ENCODE measurements at places on chromosomes 16 and 17.

GRCh38 chr16:66857437-66857836, 13.2 kb downstream of the CA7 start:
- no peak for DNase-seq

DNA sequence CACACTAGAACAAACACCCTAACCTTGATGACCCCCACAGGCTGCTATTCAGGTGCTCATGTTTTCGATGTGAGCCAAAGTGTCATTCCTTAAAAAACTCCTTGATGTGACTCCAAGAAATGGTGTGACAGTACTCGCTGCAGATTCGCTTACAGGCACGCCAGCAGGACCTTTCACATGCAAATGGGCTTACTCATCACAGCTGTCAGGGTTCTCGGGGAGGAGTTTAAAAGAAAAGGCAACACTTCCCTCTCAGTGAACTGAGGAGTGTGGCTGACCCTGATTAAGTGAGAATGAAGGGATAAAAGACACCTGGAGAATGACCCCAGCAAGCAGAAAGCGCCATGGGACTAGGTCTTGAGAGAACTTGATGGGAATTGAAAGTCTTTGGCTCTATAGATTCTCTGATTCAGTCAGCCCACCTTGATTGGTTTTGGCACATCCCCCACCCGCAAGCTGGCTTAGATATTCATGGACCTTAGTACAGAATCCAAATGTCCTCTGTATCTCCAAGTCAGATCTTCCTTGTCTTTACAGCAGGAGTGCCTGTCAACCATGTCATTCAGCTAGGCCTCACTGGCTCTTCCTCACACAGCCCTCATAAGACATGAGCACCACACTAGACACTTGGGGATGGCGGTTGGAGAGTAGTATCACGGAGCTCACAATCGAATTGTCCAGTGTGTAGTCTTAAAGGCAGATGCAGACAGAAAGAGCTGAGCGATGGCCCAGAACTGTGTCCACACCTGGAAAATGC, 82.6 kb downstream of the HIC1 start:
- no peak for DNase-seq

- no peak for DNase-seq
Measured at GRCh38 chr17:76268015-76268749, 3.0 kb downstream of the UBALD2 start.

DNA sequence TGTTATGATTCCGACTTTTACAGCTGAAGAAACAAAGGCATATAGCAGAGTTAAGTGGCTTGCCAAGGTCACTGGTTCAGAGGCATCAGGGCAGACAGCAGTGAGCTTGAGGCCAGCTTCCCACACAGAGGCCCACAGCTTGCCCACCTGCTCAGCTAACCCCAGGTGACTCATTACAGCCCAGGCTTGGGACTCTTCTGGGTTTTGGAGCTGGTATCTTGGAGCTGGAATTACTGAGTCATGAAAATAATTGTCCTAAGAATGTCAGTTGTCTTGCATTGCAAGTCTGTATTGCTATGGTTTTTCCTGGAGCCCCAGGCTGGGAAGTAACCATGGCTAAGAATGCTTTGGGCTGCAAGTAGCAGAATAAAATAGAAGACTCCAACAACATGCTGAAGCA, 32.4 kb upstream of the IRX3 start:
- DNase-seq = no peak

- no peak for DNase-seq
Measured at GRCh38 chr16:57530104-57530521, 6.3 kb downstream of the CCDC102A start.

GRCh38 chr17:13885953-13886889, 183.1 kb upstream of the COX10 start:
- DNase-seq = no peak

GRCh38 chr16:57606147-57606846, 22.1 kb upstream of the ADGRG1 start:
- no peak for DNase-seq

DNA sequence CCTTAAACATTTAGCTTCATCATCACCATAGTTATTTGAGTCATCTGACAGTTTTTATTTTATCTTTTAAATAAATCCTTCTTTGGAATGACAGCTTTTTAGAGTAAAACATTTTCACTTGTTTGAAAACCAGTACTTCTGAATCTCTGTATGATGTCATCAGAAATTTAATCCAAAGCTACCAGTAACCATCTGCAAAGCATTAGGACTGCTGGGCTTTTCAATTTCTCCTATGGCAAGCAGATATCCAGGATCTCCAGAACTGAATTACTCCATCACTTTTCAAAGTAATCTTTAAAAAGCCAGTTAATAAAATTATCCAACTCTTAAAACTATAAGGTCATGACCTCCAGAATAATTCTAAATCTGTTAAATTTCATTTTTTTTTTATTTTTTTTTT, 51.5 kb downstream of the CHCT1 start:
- DNase-seq = no peak

- DNase-seq = no peak
Measured at GRCh38 chr16:81486540-81487061, 42.0 kb downstream of the CMIP start.

DNA sequence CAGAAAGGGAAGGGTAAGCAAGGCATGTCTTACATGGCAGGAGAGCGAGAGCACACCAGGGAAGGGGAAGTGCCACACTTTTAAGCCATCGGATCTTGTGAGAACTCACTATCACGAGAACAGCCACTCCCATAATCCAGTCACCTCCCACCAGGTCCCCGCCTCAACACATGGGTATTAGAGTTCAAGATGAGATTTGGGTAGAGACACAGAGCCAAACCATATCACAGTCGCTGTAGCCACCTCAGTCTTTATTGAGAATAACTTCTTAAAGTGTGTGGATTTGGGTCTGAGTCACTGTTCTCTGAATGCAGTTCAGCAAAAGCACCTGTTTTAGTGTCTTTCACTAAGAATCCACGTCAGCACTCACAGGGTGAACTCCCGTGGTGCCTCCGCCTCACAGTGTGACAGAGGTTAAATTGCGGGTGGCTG, 195.2 kb upstream of the CHMP6 start:
- DNase-seq = no peak

DNA sequence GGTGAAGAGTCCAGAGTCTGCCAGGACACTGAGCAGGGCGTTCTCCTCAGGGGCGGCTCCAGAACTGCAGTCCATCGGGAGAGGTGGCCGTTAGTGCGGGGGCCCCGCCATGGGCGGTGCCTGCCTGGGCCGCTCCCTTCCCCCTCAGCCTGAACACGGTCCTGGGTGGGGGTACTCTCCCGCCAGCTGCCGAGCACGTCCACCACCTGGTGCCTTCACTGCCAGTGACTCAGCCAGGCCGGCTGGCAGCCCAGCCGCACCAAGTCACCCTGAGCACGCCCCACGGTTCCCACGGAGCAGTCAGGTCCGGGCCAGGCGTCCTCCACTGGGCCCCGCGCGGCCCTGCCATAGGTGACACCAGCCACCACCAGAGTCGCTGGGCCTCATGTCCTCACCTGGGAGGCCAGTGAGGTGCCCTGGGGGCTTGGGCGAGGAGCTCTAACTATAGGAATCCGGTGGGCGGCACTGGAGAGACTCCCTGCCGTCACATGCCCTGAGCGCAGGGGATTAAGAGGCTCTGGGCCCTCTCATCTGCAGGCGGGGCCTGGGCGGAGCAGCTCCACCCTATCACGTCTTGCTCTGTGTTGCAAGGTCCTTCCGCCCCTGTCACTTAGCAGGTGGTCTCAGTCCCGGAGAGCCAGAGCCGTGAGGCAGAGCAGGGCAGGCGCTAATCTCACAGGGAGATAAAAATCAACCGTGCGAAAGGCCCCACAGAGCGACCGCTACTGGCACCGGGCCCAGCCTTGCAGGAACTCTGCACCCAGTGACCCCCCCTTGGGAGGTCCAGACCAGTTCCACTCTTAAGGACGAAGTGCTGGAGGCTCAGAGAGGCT, 14.3 kb downstream of the PIEZO1 start:
- DNase-seq = peak; percentile 63

DNA sequence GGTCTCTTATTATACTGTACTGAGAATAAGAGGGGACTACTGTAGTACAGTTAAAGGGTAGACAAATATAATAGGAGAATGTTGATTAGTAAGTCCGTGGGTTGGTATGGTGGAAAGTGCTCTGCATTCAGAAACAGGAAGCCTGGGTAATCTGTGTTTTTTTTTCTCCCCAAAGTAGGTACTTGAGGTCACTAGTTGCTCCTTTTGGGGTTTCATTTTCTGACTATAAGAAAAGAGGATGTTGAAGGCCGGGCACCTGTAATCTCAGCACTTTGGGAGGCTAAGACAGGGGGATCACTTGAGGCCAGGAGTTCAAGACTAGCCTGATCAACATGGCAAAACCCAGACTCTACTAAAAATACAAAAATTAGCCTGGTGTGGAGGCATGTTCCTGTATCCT, 42.0 kb upstream of the MMD start:
- no peak for DNase-seq

DNA sequence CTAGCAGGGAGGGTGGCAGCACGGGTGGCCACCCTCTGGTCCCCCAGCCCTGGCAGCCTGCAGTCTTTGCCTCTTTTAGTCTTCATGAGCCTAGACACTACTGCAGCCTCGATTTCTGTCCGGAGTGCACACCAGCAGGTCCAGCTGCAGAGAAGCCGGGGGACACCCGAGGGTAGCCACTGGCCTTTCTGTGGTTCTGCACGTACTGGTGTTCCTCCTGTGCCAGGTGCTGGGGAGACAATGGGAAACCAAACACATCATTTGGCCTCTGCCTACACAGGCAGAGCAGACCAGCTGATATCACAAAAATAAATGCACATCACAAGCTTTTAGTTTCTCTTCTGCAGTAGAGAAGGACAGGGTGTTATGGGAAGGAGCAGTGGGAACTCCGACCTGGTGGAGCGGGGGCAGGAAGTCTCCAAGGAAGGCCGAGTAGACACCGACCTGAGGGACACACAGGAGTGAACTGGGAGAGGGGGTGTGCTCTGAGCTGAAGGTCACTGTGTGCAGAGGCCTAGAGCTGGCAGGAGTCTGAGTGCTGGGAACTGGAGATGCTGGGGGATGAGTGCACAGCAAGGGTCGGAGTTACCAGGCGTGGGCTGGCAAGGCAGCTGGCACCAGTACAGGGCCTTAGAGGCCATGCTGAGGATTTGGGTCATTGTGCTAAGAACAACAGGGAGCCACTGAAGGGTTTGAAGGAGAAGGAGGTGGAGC, 23.1 kb downstream of the GPT2 start:
- DNase-seq = no peak

GRCh38 chr17:47895347-47895855, 635 bp upstream of the SP2 start:
- no peak for DNase-seq

GRCh38 chr16:20023190-20023589, 50.5 kb downstream of the GPR139 start:
- DNase-seq = no peak

DNA sequence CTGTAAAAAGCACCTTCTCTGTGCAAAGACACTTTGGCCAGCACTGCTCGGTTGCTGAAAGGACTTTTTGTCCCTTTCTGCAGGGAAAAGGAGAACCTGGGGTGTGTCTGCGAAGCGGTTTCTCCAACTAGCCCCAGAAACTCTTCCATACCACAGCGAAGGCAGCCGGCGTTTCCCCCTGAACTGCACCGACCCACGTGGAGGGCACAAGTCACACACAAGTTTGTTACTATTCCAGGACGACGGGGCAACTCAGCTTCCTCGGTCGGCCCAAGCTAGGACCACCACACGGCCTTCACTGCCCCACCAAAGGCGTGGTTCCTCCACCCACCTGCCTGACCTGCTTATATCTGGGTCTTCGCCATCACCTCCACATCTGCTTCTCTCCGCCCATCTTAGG, 1.9 kb downstream of the RTN4RL1 start:
- DNase-seq = no peak

GRCh38 chr17:8862213-8863056, 5.0 kb downstream of the PIK3R6 start:
- no peak for DNase-seq

DNA sequence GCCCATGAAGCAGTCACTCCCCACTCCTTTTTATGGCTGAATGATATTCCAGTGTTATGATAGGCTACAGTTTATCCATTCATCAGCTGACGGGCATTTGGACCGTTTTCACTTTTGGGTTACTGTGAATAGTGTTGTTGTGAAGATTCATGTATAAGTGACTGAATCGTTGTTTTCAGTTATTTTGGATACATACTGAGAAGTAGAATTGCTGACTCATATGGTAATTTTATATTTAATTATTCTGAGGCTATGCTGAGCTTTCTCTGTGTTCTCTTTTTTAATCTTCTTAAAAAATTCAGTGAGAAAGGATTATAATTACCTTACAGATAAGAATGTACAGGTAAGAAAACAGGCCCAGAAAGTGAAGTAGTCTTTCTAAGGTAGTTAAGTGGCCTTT, 117.9 kb upstream of the MPHOSPH6 start:
- no peak for DNase-seq

GRCh38 chr17:49495842-49496182, 719 bp downstream of the NGFR start:
- DNase-seq = no peak

DNA sequence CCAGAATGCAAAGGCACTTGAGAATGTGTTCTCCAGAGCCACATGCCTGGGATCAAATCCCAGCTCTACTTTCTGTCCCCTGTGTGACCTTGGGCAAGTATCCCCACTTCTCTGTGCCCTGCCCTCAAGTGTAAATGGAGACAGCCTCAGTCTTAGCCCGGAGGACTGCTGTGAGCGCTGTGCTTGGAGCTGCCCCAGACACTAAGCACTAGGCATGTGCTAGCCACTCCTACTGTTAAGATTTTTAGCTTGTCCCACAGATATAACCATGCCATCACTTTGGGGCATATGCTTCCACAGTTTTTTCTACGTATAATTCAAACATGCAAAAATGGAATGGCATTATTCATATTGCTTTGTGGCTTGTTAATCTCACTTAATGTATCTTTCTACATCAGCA, 29.4 kb downstream of the TMEM11 start:
- no peak for DNase-seq

DNA sequence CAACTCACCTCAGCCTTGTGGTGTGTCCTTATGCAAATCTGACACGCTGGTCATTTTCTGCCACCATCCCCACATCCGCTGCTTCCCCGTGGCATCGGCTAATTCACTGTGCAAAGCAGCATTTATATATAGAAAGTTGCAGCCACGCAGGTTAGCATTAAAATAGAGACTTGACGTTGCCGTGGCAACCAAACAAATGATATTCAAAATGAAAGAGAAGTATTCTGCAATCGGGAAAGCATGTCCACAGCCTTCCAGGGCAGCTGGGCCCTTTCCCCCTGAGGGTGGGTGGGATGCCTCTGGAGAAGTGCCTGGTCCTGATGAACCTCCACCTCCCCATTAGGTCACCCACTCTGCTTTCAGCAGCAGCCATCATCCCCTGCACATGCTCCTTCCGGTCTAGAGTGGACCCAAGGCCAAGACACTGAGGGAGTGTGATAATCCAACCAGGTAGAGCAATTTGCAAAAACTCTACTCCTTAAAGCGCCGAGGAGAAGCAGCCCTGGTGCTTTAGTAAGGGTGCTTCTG, 138.7 kb downstream of the GAS7 start:
- no peak for DNase-seq

DNA sequence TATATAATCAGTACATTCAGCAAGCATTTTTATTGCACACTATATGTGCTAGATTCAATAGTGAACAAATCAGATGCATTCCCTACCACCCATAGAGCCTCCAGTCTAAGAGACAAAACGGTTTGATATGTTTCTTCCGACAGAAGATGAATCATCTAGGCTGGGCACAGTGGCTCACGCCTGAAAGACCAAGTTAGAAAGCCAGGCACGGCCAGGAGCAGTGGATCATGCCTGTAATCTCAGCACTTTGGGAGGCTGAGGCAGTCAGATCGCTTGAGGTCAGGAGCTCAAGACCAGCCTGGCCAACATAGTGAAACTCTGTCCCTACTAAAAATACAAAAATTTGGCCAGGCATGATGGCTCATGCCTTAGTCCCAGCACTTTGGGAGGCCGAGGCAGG, 18.3 kb upstream of the COPRS start:
- no peak for DNase-seq
